CD4-positive, alpha-beta T cell treated with Interleukin-15 for 4 hours (primary cell): ENCODE measurements at places on chromosomes 5 and 9.

DNA sequence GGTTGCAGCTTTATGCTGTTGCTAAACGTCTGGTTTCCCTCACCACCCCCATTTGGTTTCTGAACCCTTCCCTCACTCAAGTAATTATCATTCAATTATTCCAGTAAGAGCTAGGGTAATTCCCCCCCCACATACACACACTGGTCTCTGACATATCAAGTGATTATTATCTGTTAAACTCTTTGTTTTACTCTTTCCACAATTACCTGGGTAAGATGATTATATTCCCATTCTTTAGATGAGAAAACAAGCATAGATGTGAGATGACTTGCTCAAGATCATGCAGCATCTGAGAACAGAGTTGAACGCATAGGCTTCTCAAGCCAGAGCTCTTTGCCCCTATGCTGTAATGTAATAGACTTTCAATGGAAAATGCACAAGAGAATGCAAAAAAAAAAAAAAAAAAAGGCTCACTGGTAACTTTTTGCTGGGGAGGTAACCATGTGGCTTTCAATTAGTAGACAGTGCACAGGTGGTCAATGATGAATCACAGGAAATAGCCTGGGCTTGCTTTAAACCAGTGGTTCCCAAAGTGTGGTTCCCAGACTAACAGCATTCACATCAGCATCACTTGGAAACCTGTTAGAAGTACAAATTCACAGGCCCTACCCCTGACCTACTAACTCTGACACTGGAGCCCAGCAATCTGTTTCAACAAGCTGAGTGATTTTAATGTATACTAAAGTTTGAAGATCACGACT, 87.6 kb downstream of the PIK3R1 start:
- no peak for DNase-seq

DNA sequence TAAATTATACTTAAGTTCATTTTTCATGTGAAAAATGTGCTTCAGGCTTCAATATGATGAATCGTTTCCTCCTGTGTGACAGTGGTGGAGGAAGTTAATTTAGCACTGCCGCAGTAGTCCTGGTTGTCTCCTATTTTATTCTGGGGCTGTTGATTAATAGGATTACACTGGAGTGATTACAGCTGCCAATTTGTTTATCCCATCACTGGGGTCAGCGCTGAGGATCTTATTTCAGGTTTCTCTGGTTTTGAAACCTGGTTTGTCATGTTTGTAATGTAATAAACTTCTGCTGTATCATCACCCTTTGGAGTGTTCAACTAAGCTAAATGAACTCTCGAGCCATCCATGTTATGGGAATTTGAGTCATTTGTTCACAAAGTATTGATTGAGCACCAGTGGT, 241.7 kb upstream of the KCNN2 start:
- no peak for DNase-seq

DNA sequence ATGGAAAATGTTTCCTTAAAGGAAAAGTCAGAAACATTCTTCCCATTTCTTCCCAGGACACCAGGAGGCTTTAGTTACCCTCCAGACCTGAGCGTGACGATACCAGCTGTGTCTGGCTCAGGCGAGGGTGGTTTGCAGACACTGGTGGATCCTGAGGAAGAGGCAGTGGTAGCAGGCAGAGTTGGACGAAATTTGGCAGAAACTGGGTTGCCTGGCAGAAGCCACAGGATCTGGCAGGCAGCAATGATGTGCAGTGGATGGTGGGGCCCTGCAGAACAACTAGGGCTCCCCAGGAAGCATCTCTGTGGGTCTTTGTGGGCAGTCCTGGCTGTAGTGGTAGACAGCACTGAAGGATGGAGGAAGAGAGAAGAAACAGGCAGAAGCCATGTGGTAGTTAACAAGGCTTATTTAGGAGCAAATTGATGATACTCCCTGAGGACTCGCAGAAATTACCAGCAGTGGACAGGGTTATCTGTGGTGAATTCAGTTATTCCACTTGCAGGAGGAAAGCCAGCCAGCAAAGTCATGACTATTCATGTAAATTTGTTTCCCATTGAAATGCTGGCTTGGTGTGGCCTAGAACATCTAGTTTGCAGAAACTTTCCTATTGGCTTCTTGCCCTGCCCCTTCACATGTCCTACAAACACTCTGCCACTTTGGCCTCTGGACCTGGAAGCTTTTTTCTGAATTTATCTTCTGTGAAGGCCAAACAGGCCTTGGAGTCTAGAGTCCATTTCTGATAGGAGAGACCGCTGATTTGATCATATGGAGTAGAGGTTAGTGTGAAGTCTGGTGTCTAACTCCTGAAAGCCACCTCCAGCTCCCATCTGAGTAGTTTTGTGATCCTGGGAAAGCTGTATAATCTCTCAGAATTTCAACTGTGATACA, 212.0 kb downstream of the DMRT2 start:
- DNase-seq = no peak

DNA sequence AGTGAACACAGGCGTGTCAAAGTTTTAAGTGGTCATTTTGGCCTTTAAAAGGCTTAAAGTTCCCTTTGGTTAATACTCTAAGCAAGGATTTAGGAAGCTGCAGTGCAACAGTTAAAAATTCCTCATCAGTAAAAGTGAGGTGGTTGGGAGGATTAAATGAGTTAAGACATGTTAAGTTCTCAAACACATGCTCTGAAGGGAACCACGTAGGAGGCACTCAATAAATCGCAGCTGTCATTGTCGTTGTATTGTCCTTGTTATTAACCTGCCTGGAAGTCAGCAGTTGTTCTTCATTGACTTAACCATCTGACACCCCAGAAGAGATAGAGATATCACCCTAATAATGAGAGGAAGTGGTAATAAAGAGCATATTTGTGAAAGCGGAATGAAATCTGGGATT, 247.5 kb downstream of the MARCHF11 start:
- no peak for DNase-seq

- DNase-seq = no peak
These were observed 10.0 kb upstream of the CRB2 start for GRCh38 chr9:123346026-123346425.

- DNase-seq = no peak
These were observed 2.5 kb downstream of the IL33 start for GRCh38 chr9:6218099-6218502.

- no peak for DNase-seq
These were observed 49.9 kb downstream of the PLAC8L1 start for GRCh38 chr5:146055432-146055831.

DNA sequence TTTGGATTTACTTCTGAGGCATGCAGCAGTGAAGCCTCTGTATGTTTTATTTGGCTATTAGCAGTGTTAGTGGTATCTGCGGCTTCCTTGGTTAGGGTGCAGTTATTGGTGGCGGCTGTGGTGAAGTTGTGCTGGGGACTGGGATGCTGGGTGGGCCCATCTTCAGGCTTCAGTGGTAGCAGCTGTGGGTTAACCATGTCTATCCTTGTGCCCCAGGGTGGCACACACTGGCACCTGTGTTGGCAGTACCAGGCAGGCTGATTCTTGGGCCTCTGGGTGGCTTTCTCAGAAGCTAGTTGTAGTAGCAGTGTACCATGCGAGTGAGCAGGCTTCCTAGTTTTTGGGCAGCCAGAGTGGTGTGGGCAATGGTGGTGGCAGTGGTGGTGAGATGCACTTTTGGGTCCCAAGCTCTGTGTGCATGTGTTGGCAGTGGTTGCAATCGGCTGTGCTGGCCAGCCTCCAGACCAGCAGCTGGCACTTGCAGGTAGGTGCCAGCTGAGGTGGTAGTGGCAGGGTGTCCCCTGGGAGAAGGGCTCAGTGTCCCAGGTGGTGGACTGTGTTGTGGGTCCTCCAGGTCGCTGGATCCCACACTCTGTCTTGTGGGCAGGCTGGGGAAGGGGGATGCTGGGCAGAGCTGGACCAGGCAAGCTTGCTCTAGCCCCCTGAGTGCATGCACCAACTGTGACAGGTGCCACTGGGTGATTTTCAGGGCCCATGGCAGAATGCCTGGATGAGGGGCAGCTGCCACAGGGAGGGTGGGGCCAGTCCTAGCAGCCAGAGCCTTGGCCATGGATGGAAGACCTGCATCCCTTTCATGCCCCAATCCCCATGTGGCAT, 13.6 kb downstream of the AHRR start:
- no peak for DNase-seq

GRCh38 chr9:124513376-124513994, 6.3 kb upstream of the NR5A1 start:
- no peak for DNase-seq

GRCh38 chr5:14240359-14240758, 97.2 kb downstream of the TRIO start:
- no peak for DNase-seq

GRCh38 chr5:127303404-127303803, 12.8 kb downstream of the MEGF10 start:
- no peak for DNase-seq

GRCh38 chr9:125626187-125626586, 80.8 kb downstream of the MAPKAP1 start:
- DNase-seq = no peak

DNA sequence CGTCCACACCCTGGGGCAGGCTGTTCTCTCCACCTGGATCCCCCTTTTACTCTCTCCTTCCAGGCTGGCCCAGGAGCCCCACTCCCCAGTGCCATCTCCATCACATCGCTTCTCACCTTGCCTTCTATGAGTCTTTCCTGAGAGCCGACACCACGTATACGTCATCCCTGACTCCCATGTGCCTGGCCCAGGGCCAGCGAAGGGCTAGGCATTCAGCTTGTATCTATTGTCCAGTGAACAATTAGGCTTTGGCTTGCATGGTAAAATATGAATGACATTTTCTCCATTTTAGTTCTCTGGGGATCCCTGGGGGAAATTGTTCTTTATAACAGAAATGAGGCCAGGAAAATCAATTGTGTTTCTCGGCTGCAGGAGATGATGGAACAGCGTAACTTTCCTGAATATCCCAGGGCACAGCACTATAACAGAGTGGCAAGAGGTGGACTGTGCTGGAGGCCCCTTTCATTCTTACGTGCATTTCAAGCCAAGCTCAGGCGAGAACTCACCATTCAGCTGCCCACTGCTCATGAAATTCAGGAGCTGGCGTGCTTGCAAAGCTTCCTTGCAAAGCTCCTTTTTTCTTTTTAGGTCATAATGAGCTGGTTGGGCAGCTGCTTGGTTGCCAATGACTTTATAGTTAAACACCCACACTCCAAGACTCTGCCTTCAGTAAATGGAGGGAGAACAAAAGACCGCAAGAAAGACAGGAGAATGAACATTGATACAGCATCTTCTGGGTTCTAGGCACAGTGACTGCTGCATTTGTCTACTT, 37.7 kb downstream of the NSG2 start:
- no peak for DNase-seq

DNA sequence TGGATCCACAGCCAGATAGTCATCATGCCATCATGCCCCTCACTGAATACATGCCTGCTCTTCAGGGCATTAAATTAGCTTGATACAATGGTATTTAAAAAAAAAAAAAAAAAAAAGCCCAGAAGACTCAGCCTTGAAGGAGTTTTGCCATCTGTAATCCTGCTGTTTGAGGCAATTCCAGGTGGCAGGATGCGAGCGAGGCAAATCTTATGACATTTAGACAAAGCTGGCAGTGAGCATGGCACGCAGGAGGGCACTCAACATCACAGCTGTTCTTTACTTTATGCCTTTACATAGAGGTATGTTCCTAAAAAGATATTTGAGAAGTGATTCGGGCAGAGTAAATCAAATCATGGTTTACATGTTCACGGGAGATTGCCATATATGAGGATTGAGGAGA, 692.0 kb upstream of the DMAC1 start:
- DNase-seq = no peak

GRCh38 chr5:104594850-104595249, 1032.3 kb upstream of the NUDT12 start:
- DNase-seq = no peak

DNA sequence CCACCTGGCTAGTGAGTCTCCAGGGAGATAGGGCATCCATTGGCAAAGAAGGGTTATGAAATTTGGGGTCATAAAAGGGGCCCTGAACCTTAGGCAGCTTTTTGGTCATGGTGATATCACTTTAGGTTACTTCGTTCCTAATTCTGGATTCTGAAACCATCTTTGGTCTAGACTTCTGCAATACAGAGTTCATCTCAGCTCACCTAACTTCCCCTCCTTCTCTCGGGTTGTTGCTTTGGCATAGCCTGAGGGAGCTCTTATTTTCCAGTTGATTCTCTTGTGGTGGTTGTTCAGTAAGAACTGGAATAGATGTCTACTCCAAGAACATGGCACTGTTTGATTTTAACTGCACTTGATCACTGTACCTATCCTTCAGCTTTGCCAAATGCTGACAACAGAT, 148.9 kb upstream of the RUSC2 start:
- DNase-seq = no peak

DNA sequence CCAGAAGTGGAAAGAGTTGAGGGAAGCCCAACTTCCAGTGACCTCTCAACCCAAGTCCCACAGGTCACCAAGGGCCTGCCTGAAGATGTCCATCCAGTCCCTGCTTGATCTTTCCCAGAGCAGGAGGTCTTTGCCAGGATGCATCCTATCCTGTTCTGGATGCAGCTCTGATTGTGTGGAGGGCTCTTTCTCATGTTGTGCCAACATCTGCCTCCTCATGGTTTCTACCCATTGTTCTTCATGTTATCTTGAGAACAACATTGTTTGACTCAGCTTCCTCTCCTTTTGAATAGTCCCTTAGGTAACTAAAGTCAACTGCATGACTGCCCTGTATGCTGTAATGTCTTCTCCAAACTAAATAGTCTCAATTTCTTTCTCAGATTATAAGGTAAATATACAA, 169.3 kb downstream of the CCDC192 start:
- DNase-seq = no peak

GRCh38 chr5:143360755-143361154, 42.7 kb downstream of the NR3C1 start:
- no peak for DNase-seq

DNA sequence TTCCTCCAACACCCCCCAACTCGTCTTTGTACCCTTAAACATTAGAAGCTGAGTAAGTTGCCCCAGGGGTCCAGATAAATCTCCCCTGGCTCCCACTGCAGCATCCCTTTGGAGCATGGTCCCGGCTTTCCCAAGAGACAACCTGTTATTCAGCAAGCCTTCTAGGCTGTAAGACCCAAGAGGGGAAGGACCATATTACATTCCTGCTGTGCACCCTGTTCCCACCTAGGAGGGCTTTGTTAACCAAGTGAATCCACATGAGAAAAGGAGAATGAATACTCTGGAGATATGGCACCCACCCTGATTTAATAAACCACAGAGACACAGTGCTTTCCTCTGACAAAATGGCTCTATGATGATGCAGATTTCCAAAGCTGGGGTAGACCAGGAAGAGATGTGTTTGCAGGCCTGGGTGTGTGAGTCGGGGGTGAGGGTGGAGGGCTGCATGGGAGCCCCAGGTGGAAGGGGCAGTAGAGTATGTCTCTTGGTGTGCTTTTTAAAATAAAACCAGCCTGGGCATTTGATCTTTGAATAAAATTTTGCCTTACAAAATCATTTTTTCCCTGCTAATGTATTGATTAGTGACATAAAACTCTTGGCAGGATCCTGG, 325.2 kb downstream of the DRD1 start:
- DNase-seq = no peak

DNA sequence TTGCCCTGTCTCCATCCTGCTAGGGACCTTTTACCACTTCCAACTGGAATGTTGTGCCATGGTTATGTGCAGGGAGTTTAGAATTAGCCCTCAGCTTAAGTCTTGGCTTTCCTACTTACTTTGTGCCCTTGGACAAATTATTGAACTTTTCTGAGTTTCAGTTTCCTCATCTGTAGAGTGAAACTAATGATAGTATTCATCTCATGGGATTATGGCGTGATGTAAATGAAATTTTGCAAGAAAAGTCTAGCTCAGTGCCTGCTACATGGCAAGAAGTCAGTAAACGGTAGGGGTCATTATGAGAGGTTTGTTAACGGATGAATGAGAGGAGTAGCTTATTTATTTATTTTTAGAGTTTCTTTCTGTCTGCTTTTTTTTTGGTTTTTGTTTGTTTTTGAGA, 1.8 kb downstream of the MVB12B start:
- DNase-seq = no peak
